ENCODE measurements at places on chromosomes 2 and 18.

GRCh38 chr2:68193787-68194372 lies 36.2 kb downstream of the PNO1 start:
- DNase-seq = peak; percentile 82

- DNase-seq = no peak
Measured at GRCh38 chr2:88071365-88071764, 3.7 kb downstream of the SMYD1 start.

GRCh38 chr18:77047803-77048419 lies 84.7 kb downstream of the MBP start:
- no peak for DNase-seq

DNA sequence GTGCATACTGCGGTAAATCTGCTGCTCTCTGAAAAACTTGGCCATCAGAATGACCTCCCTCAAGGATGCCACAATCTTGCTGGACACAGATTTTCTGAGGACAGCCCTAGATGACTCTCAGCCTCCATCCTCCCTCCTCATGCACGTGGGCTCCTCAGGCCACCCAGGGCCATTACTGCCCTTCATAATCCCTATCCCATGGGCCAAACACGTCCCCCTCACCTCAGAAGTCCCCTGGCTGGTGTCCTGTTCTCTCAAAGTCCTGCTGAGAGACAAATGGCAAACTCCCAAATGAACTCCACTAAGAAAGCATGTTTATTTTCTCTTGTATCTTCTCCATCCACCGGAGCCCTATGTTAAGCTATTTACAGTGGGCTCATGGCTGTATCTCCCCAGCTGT lies 125.7 kb downstream of the MRO start:
- no peak for DNase-seq

- DNase-seq = peak; percentile 4
Measured at GRCh38 chr18:79123948-79124347, 54.8 kb downstream of the ATP9B start.
